ENCODE measurements at places on chromosomes 12 and 14.

GRCh38 chr12:42482041-42482747 lies 107.4 kb downstream of the PRICKLE1 start:
- no peak for DNase-seq

DNA sequence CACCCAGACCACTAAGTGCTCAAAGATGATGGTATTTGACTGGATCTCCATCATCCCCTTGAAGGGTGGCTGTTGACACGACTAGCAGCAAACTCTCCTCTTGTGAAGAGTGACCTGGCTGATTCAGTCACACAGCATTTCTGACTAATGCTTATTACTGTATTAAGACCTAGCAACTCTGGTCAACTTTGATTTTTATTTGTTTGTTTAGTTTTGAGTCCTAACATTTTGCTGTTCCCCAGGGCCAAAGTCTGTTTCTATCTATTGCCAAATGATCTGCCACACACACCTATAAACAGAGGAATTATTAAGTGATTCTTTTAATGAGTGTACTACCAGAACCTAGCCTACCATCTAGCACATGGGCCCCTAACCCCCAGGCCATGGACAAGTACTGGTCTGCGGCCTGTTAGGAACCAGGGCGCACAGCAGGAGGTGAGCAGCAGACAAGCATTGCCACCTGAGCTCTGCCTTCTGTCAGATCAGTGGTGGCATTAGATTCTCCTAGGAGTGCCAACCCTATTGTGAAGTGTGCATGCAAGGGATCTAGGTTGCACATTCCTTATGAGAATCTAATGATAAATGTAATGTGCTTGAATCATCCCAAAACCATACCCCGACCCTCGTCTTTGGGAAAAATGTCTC lies 120.0 kb downstream of the RPS6KA5 start:
- DNase-seq: no peak

GRCh38 chr14:102538602-102539543 lies 29.3 kb upstream of the ANKRD9 start:
- no peak for DNase-seq

- DNase-seq: peak; percentile 93
Observed at GRCh38 chr14:89276424-89276975, 140.5 kb downstream of the FOXN3 start.

DNA sequence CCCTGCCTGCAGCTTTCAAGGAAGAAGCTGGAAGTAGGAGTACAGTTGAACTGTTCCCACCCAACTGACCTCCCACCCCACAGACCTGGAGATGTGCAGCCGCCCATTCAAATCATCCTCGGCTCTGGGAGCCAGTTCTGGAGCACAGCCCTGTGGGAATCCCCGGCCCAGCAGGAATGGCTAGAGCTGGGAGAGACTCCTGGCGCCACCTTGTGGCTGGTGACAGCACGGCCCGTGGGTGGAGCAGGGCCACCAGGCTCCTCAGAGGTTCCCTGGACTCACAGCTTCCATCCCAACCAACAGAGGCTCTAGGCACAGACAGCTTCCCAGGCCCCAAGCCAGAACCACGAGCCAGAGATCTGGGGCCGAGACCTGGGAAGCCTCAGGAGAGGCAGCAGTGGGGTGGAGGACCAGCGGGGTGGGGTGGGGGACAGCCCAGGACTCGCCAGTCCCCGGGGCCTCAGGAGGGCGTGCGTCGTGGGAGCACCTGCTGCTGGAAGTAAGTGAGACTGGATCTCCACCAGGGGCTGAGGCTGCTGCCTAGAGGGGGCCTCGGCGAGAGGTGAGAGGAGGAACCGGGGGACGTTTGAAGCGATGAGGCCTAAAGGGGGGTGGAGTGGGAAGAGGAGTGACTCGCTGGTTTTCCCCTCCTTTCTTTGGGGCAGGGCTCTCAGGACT lies 43.4 kb downstream of the RNF34 start:
- DNase-seq: peak; percentile 85

Measured in stimulated activated CD8-positive, alpha-beta memory T cell treated with anti-CD3 and anti-CD28 coated beads, Interleukin-4, amount 100 ng/mL, for 48 hours (primary cell).